AML-193 (cell line): ENCODE measurements at places on chromosomes 13 and 19.

DNA sequence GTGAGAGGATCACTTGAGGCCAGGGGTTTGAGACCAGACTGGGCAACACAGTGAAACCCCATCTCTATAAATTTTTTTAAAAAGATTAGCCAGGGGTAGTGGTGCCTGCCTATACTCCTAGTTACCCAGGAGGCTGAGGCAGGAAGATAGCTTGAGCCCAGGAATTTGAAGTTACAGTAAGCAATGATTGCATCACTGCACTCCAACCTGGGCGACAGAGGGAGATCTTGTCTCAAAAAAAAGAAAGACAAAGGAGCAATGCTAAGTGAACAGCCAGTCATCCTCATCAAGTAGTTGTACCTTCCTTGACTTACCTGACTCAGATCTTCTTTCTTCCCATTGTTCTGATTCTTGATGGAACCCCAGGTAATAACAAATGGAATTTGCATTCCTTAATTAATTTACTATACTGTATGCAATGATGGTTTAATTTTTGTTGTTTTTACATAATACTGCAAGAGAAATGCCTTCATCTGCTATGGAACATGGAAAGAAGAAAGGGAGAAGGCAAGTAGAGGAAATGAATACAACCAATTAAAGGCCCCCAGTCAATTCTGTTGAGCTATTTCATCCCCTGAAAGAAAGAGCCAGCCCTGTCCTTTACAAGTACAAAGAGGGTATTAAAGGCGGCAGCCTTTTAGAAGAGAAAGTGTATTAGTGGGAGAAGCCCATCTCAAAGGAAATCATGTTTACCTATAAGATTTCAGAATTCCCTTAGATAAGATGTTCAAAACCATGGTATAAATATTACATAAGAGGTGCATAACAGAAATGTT, 316.7 kb downstream of the DIAPH3 start:
- DNase-seq: no peak

GRCh38 chr19:52369559-52370340, at the start of gene ZNF880:
ZNF880 (plus strand) TSS chr19:52369923; CDS start chr19:52369966, 43 bp downstream.
- no peak for DNase-seq

DNA sequence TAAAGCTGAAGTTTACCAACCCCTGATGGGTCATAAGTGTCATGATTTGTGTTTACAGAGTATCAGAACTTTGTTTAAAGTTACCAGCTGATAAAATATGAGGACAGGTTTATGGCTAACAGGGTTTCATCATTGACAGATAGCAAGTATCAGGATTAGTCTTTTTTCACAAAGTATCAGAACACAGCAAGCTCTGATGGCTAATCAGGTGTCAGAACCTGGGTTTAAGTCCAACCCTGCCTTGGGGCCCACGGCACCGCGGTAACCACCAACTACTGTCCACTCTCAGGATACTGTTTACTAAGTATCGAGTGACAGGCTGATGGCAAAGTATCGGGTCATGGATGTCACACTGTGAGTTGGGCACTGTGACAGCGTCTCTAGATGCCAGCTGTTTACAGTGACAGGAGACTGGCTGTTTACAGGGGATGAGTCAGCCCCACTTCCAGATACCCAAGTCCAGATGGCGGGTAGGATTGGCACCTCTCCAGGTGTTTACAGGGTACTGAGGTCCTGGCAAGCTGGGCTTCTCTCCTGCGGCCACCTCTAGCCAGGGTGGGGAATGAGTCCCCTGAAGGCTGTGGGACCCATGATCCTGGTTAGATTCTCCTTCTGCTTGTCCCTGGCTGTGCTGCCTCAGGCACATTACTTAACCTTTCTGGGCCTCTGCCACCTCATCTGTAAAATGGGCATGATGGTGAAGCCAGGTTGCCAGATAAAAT, 21.8 kb downstream of the ARRDC2 start:
- no peak for DNase-seq

- no peak for DNase-seq
Observed at GRCh38 chr13:113456116-113456702, 2.9 kb upstream of the ADPRHL1 start.

- DNase-seq: peak; percentile 19
Observed at GRCh38 chr19:1455336-1456120, 5.6 kb downstream of the APC2 start.

GRCh38 chr19:28316464-28316863, 896.5 kb downstream of the UQCRFS1 start:
- no peak for DNase-seq

GRCh38 chr13:102033386-102033785, 368.5 kb downstream of the FGF14 start:
- DNase-seq: no peak

GRCh38 chr13:85283408-85283807, 515.8 kb downstream of the SLITRK6 start:
- no peak for DNase-seq

DNA sequence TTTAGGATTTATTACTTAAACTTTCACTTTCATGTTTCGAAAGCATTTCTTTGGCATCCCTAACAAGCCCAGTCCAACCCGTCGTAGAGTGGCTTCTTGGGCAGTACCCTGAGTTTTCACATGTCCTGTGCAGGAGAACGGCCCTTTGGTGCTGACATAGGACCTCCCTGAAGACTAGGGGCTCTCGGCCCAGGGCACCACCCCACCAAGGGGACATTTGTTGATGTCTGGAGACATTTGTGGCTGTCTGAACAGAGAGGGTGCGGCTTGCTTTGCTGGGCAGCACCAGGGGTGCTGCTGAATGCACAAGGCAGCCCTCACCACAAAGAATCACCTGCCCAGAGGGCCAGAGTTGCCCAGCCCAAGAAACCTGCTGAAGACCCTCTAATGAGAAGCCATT, 30.6 kb downstream of the CUL4A start:
- DNase-seq: no peak

- no peak for DNase-seq
Observed at GRCh38 chr13:40271931-40272775, 394.3 kb downstream of the FOXO1 start.

- peak; percentile 19 for DNase-seq
Observed at GRCh38 chr19:42693760-42694350, 46.4 kb downstream of the PSG3 start.

DNA sequence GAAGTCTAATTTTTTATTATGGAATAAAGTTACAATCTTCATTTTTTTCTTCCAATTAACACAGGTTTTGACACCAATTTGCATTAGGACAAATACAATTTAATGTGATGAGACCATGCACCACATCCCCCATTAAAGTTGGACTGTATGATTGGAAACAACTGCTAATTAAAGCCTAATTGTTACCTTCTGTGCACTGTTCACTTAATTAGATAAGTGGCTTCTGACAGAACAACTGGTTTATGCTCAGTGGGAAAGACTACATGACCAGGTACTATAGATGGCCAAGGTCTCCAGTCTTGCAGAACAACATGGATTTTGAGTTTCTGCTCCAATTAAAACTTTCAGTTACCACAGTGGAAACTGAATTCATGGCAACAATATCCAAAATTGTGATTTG, 198.1 kb downstream of the FGF14 start:
- DNase-seq: no peak

GRCh38 chr13:94992036-94992960, 280.0 kb upstream of the SOX21 start:
- no peak for DNase-seq

- DNase-seq: no peak
Observed at GRCh38 chr19:46737761-46738171, 8.1 kb upstream of the FKRP start.

DNA sequence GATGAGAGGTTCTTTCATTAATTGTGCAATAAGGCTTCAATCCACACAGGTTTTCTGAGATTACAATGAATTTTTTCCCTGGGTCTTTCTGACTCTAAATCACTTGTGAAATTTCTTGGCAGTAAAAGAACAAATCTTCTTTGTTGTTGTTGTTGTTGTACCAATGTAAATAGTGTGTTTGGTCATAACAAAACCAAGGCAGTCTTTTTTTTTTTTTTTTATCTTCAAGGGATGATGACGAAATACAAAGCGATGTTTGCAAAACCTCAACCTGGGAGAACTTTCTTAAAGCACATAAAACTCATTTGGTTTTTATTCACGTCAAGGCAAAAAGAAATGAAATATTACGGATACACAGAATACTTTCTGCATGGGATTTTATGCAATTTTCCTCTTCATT, 462.0 kb downstream of the LIG4 start:
- no peak for DNase-seq

DNA sequence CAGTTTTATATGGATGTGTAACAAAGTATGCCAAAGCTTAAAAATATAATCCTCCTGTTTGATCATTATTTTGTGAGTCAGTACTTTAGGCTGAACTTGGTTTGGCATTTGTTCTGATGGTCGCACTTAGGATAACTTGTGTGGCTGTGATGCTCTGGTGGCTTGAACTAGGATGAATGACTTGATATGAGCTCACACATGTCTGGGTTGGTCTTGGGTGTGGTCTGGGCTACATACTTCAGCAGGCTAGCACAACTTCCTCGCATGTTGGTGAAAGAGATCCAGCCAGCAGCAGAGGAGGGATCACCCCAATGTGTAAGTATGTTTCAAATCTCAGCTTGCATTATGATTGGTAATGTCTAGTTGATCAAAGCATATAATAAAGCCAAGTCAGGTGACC, 969.1 kb upstream of the PCDH9 start:
- DNase-seq: no peak

DNA sequence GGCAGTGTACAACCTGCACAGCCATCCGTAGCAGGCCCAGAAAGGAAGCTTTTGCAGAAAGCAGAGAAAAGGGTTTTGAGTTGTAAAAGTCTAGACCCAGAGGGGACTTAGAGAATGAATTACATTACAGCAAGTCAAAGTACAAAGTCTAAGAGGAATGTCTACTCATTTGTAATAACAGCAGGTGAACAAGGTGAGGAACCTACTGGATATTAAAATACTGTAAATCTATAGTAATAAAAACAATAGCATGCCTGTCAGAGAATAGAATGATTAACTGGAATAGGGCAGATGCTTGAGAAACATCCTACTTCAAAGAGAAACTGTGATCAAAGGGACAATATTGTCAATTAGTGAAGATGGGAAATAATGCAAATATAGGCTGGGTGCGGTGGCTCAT, 18.3 kb upstream of the ZNF414 start:
- DNase-seq: no peak

DNA sequence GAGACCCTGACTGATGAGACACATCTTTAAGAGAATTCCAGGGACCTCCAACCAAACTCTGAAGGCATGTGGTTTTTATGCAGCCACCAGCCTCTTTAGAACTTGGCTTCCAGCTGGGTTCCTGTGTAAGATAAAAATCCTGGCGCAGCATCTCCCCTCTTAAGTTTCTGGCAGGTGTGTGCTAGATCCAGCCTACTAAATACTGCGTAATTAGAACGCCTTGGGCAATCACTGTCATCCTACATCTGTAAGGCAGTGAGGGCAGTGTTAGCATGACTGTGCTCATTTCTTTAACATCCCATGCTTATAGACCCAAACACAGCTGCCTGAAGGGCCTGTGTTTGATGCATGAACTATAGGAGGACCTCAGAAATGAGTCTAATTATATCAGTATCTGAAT, 173.5 kb upstream of the OBI1 start:
- DNase-seq: no peak

GRCh38 chr13:97848886-97849285, 104.6 kb upstream of the IPO5 start:
- no peak for DNase-seq

GRCh38 chr13:98847780-98848179, 95.3 kb upstream of the SLC15A1 start:
- no peak for DNase-seq

GRCh38 chr13:27919659-27919933, 204 bp upstream of the PDX1 start:
- no peak for DNase-seq

DNA sequence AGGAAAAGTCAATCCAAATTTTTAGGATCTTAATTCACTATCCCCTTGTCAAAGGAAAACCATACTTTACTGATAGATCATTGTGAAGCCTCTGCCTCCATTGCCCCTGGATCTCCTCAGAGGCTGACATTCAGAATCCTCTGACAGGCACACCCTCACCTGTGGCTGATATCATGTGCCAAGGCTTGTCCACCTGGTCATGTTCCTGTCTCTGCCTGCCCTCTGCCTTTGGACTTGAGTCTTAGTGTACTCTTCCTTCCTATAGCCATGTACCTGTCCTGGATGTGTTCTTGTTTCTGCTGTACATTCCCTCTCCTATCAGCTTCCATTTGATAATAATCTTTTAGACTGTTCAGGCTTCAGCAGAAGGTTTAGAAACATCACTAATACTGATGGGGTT, 179.4 kb downstream of the TNFSF13B start:
- no peak for DNase-seq

DNA sequence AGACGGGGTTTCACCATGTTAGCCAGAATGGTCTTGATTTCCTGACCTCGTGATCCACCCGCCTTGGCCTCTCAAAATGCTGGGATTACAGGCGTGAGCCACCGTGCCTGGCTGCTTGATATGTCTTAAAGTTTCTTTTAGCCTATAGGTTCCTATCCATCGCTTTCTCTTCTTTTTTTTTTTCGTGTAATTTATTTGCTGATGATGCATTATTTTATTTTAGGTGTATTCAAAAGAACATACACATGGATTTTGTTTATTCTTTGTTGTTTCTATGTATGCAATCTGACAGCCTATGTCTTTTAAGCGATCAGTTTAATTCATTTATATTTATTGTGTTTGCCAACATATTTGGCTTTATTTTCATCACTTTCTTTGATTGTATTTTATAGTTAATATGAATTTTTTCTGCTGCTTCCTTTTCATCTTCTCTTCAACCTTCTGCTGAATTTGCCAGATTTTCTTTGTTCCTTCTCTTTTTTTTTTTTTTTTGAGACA, 26.0 kb upstream of the TNFAIP8L1 start:
- no peak for DNase-seq

DNA sequence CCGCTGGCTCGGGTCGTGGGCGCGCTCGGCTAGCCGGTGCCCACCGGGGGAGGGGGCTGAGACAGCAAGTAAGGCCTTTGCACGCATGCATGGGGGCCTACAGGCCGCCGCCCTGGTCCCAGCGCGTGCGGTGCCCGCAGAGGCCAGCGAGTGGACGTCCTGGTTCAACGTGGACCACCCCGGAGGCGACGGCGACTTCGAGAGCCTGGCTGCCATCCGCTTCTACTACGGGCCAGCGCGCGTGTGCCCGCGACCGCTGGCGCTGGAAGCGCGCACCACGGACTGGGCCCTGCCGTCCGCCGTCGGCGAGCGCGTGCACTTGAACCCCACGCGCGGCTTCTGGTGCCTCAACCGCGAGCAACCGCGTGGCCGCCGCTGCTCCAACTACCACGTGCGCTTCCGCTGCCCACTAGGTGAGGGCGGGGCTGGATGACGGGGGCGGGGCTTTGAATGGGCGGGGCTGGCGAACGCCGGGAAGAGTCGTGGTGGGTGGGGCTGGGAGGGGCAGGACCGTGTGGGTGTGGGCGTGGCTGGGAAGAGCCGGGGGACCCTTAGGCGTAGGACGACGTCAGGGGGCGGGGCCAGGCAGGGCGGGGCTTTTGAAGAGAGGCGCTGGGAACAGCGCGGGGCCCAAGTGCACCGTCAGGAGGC, 2.1 kb downstream of the CILP2 start:
- DNase-seq: no peak

GRCh38 chr13:41827507-41828213, 133.2 kb downstream of the VWA8 start:
- DNase-seq: no peak

GRCh38 chr13:113920606-113921286, 53.1 kb downstream of the C13orf46 start:
- DNase-seq: no peak

GRCh38 chr19:33064792-33065550, at the start of gene RHPN2:
RHPN2 (minus strand) TSS chr19:33064888; CDS start chr19:33064852, 36 bp downstream.
- no peak for DNase-seq
